Lung microvascular endothelial cell (primary cell): ENCODE measurements at places on chromosomes 12 and 14.

DNA sequence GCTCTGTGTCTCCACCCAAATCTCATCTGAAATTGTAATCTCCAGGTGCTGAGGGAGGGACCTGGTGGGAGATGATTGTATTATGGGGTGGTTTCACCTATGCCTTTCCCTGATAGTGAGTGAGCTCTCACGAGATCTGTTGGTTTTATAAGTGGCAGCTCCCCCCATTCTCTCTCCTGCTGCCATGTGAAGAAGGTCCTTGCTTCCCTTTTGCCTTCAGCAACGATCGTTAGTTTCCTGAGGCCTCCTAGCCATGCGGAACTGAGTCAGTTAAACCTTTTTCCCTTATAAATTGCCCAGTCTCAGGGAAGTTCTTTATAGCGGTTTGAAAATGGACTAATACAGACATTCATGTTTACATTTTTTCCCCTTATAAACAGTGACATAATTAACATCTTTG lies 36.1 kb downstream of the PELI2 start:
- DNase-seq = no peak

GRCh38 chr12:124715121-124715990 lies 147.9 kb upstream of the NCOR2 start:
- DNase-seq = no peak

DNA sequence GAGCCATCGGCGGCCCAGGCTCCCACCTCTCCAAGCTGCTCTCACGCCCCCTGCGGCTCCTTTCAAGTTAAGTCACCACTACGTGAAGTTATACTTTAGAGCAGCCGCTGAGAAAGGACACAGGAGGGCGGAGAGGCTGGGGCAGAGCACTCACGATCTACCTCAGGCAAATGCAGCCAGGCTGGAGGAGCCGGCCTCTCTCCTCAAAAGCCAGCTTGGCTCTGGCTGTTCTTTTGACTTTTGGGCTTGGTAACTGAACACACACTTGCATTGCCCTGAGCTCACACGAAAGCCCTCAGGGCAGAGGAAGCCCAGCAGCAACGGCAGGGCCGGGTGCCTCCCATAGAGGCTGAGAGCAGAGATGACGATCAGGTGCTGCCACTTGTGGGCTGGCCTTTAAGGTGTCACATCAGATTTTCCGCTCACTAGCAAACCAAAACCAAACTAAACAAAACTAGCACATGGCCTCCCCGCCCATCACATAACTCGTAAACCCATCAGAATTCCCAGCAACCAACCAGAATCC lies 75.2 kb downstream of the PITPNM2 start:
- peak; percentile 50 for DNase-seq

- no peak for DNase-seq
Measured at GRCh38 chr14:79701371-79701770, 509.9 kb downstream of the DIO2 start.

- no peak for DNase-seq
Measured at GRCh38 chr12:29427964-29428363, 47.0 kb upstream of the ERGIC2 start.

GRCh38 chr12:52181746-52182145 lies 10.1 kb downstream of the KRT80 start:
- no peak for DNase-seq

DNA sequence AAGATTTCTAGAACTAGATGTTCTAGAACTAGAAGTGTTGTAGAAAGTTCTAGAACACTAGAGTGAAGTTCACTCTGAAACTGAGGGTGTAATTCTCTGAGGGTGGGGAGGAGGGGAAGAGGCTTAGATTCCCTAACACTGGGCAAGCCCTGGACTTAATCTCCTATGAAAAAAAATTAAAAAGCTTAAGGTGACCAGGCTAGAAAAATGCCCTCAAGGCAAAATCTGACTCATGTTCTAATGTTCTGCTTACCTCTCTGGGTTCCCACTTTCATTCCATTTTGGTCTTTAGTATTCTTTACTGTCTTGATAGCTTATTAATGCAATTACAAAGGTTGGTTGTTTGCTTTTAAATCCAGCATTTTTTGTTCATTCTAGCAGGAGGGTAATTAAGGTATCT lies 101.5 kb downstream of the KICS2 start:
- DNase-seq = no peak

DNA sequence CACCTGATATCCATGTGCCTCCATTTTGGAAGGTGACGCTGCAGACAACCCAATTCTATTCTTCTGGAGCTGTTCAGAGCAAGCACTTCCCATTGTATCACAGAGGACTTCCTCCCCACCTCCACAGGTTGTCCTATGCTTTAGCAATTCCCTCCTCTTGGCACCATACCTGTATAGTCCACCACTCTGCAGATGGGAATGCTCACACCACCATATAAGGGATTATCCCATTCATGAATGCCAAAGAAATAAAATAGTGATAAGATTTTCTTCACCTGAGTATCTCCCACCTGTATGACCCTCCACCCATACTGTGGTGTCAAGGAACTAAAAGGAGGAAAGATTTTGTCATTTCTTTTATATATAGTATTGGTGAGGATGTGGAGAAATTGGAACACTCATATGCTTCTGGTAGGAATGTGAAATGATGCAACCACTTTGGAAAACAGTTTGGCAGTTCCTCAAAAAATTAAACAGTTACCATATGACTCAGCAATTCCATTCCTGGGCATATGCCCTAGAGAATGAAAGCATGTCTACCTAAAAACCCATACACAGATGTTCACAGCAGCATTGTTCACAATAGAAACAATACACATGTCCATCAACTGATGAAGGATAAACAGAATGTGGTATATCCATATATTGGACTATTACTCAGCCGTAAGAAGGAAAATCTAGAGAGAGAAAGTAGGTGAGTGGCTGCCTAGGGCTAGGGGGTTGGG lies 75.2 kb downstream of the FIGNL2 start:
- DNase-seq = peak; percentile 31

DNA sequence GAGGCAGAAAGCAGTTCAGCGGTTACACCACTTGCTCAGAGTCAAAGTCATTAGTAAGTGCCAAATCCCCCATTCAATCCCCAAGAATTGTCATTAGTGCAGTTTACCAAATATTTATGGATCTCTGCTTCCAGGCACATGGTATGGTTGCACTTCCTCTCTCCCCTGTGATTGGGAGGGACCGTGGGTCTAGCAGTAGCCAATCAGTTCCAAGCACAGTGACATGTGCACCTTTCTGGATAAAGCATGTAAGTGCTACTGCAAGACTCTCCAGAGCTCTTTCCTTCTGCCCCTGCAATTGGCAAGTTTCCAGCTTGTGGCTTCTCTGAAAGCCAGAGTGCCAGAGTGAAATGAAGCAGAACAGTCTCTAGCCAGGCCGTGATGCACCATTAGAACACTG lies 85.3 kb upstream of the FLRT2 start:
- no peak for DNase-seq

- DNase-seq = peak; percentile 29
Measured at GRCh38 chr14:23052182-23052623, 5.1 kb downstream of the CDH24 start.

DNA sequence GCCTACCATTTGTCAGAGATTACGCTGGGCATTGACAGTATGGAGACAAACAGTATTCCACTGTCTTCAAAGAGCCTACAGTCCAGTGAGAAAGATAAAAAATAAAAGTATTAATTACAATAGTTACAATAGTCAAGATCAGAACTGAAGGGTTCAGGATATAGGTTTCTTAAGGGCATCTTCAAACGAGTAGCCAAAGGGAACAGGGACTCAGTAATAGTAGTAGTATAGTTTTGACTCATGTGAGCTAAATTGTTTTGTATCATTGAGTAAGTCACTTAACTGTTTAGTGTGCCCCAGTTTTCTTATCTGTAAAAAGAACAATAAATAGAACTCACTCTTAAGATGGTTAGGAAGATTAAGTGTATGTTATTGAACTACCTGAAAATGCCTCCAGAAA lies 123.6 kb downstream of the METTL25 start:
- DNase-seq = no peak

DNA sequence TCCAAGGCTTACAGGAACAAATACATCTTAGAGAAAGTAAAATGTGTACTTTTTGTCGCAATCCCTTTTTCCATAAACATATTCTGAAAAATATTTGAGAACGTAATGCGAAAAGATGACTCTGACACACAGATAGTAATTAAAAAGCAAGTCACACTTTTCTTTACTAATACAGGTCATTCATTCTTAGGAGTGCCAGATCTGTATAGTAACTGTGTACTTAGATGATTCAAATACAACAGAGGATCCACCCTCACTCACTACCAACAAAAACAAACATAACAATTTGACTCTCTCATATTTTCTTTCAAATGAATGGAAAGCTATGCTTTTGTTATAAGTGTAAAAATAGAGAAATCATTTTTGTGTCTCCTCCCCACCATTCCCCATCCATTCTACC lies 795.4 kb downstream of the SLC6A15 start:
- no peak for DNase-seq

GRCh38 chr14:70803321-70804310 lies 5.7 kb downstream of the MAP3K9 start:
- no peak for DNase-seq

GRCh38 chr12:13390381-13390861 lies 193.9 kb downstream of the EMP1 start:
- DNase-seq = peak; percentile 25

- DNase-seq = no peak
Measured at GRCh38 chr12:117523971-117524370, 162.5 kb upstream of the NOS1 start.

DNA sequence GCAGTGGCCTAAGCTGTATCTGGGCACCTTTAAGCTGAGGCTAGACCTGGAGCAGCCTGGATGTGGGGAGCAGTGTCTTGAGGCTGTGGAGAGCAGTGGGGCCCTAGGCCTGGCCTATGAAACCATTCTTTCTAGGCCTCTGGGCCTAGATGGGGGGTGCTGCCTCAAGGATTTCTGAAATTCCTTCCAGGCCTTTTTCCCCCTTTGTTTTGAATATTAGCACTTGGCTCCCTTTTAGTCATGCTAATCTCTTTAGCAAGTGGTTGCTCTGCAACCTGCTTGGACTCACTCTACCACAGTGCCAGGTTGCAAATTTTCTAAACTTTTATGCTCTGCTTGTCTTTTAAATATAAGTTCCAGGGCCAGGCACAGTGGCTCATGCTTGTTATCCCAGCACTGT lies 41.6 kb upstream of the RFX4 start:
- DNase-seq = no peak

DNA sequence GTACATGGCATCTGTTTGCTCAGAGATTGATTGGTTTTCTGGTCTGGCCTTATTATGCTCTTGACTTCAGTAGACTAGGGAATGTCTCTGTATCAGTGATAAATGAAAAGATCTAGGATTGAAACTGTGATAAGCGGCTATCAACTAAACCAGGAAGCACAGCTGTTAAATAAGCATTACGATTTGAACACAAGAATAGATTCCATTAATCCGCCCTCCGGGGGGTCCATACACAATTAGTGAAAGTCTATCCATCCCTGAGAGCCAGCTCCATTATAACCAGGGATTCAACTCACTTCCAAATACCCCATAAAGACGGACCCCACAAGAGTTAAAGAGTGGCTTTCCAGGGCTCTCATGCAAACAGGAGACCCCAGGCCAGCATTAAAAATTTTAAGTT lies 279.0 kb downstream of the GRIN2B start:
- no peak for DNase-seq

- DNase-seq = peak; percentile 62
Measured at GRCh38 chr14:92792885-92793284, 1.2 kb upstream of the GOLGA5 start.

- DNase-seq = peak; percentile 15
Measured at GRCh38 chr14:36520601-36521525, 831 bp upstream of the NKX2-1 start.

DNA sequence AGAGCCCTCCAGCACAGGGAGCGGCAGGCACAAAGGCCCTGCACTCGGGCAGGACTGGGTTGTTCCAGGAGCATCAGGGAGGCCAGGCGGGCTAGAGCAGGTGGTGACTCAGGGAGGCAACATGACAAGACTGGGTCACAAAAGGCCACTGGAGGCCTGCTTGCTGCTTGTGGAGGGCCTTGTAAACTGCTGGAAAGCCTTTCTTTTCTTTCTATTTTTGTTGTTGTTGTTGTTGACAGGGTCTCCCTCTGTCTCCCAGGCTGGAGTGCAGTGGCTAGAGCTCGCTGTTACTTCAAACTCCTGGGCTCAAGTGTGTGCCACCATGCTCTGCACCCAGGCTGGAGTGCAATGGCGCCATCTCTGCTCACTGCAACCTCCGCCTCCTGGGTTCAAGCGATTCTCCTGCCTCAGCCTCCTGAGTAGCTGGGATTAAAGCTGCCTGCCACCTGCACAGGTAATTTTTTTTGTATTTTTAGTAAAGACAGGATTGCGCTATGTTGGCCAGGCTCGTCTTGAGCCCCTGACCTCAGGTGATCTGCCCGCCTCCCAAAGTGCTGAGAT lies 11.8 kb upstream of the RCOR1 start:
- no peak for DNase-seq

GRCh38 chr12:41709012-41709411 lies 435.7 kb downstream of the GXYLT1 start:
- DNase-seq = no peak

GRCh38 chr14:40318211-40318719 lies 886.0 kb upstream of the FBXO33 start:
- no peak for DNase-seq

DNA sequence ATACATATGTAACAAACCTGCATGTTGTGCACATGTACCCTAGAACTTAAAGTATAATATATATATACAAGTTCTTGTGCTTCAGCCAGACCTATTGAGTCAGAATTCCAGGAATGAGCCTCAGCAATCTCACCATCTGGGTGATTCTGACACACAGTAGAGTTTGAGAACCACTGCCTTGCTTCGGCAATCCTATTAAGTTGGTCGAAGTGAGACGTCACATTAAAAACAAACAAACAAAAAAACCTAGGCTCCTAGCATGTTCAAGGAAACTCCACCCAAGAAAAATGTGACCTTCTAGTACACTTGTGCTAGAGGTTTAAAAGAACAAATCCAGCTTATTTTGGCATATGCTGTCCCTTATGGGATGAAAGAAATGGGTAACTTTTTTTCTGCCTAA lies 115.8 kb downstream of the SINHCAF start:
- no peak for DNase-seq

DNA sequence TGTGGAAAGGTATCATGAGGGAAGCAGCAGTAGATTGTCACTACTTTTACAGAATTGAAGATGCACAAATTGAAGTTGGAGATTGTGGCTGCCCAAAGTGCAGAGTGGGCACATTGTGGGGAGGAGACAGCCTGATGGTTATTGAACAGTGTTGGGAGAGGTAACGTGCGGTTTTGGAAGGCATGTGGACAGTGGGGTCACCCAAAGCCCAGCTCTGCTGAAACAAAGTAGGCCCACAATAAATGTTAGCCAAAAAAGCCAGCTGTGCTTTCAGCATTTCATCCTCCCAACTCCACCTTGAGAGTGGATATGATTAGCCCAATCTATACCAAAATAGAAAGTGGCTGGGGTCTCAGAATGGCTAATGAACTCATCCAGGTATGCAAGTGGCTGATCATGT lies 96.7 kb downstream of the TMX1 start:
- DNase-seq = no peak

GRCh38 chr12:66552716-66553115 lies 126.2 kb downstream of the GRIP1 start:
- no peak for DNase-seq

DNA sequence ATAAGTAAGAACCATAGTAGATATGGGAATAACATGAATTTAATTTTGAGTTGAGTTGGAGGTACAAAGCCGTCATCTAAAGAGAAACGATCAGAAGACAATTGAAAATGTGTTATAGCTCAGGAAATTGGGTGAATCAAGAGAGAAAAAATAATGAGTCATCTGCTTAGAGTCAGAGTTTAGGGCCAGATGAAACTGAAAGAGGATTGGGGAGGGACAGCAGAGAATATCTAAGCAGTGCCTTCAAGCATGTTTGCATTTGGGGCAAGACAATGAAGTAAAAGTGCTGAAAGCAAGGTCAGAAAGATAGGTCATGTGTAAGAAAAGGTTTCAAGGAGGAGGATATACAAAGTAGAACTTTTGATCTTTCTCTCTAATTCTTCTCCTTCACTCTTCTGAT lies 49.4 kb downstream of the SLC15A5 start:
- DNase-seq = no peak
